ENCODE measurements at places on chromosomes 3 and 15.

DNA sequence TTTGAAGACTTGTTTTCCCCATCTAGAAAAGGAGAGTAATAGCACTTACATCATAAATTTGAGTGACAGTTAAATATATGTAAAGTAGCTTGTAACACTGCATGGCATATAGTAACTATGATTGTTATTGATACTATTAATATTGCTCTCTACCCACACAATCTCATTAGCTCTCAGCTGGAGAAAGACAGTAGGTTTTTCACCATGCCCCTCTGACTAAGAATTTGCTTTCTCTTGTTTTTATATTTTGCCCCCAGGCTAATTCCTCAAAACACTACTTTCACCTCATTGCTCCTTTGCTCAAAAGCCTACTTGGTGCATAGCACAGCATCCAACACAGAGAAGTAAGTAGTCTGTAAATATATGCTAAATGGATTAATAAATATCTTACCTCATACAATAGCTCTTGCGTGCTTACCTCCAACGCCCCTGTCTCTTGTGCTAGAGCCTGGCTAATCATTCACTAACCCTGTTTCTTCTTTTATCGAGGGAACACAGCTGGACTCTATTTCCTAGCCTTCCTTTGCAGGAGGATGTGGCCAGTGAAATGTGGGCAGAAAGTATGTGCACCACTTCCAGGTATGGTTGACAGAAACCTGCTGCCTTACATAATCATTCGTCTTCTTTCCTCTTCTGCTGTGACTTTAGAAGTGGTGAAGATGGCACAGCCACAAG is 190.0 kb downstream of the PLCH1 start:
- no peak for DNase-seq

GRCh38 chr3:137105277-137105977 is 147.6 kb downstream of the IL20RB start:
- DNase-seq = peak; percentile 39

- no peak for DNase-seq
These were observed 23.0 kb downstream of the HACL1 start for GRCh38 chr3:15578289-15578867.

- no peak for DNase-seq
These were observed 133.4 kb upstream of the SATB1 start for GRCh38 chr3:18558507-18558906.

GRCh38 chr15:38795471-38796245 is 231.0 kb upstream of the RASGRP1 start:
- DNase-seq = no peak

- no peak for DNase-seq
These were observed 35.1 kb upstream of the EIF3J start for GRCh38 chr15:44501768-44502366.

GRCh38 chr15:66848116-66848515 is 146.1 kb downstream of the SMAD6 start:
- DNase-seq = no peak

DNA sequence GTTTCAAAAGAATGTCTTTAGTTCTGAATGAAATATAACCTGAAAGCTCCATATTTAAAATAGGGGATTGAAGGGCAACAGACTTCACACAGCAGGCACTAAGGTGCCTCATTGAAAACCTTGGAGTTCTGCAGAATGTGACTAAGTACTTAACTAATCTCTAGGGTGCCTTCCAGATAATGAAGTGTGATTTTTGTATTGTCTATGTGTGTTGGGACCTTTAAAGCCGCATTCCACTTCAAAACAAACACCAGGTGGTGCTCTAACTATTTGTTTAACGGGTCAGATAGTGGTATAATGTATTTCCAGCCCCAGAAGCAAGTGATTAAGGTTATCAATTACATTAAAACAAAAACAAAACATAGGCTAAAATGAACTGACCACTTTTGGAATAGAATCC is 28.0 kb downstream of the TFG start:
- DNase-seq = no peak

- DNase-seq = peak; percentile 81
These were observed 275.3 kb downstream of the UACA start for GRCh38 chr15:70488002-70488605.

DNA sequence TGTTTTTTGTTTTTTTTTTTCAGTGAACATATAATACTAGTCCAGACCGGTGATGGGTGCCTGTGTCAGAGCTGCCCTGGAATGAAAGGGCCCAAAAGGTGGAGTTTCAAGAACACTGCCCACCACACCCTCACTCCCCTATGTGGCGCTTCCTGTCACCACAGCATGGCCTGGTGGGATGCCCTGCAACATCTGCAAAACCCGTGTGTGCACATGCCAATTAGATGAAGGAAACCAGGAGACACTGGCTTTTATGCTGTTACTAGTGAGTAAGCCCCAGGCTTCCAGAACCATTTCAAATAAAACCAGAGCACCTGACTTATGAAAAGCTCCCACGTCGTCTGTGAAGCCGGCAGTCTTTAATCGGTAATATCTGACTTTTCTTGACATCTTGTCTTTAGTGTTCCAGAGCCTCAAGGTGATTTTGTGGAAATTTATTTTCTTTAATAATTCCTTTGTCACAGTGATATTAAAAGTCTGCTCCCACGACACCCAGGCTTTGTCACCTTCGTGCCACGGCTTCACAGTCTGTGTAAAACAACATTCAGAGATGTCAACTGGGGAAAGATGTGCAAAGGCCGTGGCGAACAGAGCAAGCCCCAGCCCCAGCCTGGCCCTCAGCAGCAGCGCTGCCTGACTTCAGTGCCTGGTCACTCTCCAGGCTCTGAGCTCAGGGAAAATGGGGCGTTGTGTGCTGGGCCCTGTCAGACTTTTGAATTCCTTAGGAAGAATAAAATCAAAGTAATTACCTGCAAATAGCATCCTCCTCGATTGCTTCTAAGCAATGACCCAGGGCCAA is 6.4 kb downstream of the CFAP92 start:
- DNase-seq = no peak

- DNase-seq = no peak
These were observed 45.5 kb downstream of the PCSK6 start for GRCh38 chr15:101444015-101444414.

DNA sequence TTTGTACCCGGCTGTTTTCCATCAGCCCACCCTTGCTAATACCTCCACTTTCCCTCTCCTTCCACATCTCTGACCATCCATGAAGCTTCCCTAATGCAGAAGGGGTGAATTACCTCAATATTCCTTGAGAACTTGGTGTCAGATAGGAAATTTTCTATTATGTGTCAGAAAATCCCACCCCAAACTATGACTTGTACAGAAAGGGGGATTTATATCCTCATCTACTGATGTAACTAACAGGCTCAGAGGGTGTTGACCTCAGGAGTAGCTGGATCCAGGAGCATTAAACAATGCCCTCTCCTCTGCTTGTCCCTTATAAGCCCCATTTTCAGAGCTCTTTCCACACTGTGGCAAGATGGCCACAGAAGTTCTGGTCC is 242.8 kb upstream of the TLE3 start:
- DNase-seq = no peak

GRCh38 chr3:128482666-128483656 is 10.0 kb downstream of the GATA2 start:
- no peak for DNase-seq

GRCh38 chr15:95180530-95180929 is 949.2 kb downstream of the MCTP2 start:
- DNase-seq = no peak

- DNase-seq = no peak
These were observed 1.2 kb downstream of the SNX22 start for GRCh38 chr15:64152507-64153387.

GRCh38 chr15:61524086-61524485 is 295.0 kb upstream of the RORA start:
- DNase-seq = no peak

GRCh38 chr3:38690185-38690584 is 40.7 kb upstream of the SCN5A start:
- DNase-seq = no peak

GRCh38 chr15:42692997-42693396 is 43.9 kb downstream of the CDAN1 start:
- DNase-seq = no peak

DNA sequence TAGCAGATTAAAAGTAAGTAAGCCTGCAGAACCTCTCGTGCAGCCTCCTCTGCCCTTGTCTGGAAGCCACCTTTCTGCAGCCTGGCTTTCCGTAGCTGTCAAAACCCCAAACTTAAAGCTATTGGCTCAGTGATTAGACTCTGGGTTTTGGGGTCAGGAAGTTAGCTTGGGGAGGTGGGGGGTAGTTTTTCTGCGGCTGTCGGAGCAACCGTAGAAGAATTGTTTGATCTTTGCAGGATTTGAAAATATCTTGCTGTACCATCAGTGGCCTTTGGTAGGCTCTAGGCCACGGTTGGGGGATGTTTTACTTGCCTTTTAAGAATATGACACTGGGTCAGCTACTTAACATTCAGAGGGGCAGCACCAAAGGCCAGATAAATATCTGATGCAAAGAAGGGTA is 88.4 kb upstream of the RASGRP1 start:
- DNase-seq = no peak

GRCh38 chr3:20376665-20377217 is 190.7 kb upstream of the SGO1 start:
- DNase-seq = no peak

- no peak for DNase-seq
These were observed 39.9 kb upstream of the PARL start for GRCh38 chr3:183924543-183924942.

DNA sequence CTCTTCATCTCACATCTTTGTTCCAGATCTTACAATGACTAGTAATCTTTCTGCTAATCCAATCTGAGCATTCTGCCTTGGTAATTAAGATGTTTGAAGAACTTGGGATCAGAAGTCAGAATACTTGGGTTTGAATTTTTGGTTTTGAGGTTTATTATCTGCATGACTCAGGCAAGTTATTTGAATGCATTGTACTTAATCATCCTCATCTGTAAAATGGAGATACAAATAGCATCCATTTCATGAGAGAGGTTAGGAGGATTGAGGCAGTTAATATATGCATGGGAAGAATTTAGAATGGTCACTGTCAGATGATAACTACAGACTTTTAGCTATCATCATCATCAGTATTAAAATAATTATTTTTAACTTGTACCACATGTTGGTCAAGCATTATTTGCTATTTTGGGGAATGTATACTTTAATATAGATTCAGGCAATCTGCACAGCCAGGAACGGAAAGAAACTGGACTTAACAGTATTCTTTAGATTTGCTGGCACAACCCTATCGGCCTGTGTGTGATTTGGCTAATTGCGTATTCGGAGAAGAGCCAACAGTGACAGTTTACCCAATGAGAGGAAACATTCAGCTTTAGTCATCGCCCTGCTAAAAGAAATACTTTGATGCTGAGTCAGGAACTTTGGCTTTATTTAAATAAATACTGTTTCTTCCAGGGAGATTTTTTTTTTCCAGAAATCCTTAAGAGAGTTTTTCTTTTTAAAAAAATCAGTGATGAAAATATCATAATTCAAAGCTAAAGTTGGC is 600.0 kb downstream of the ROBO1 start:
- DNase-seq = no peak

- DNase-seq = no peak
These were observed at the start of gene NEIL1 for GRCh38 chr15:75346796-75347221. TSS of gene NEIL1 (plus strand) at chr15:75347039. CDS start at chr15:75348906, 1,867 bp downstream.

- DNase-seq = no peak
These were observed 82.2 kb downstream of the TRAK1 start for GRCh38 chr3:42173307-42173706.

DNA sequence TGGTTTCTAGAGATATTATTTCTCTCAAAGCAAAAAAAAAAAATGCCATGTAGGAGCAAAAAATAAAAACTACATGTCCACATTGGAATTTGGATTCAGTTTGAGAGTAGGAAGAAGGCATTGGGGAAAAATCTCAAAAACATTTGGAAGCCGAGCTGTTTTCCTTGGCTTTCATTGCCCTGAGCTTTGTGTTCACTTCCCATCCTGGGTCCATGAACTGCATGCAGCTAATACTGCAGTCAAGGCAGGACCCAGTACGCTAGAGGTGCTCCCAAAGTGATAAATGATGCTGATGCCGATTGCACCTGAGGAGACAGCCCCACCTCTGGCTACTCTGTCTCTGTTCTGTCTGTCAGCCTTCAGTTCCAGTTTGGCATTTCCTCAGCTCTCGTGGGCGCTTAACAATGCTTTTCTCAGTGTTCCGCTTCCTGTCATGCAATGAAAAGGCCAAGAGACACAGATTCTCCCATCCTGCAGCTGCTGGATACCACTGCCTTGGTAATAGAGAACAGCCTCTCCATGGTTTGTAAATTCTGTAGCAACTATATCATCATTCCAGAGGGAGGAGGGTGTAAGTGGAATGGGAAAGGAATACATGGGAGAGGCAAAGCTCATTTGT is 181.8 kb downstream of the RYR3 start:
- DNase-seq = no peak

DNA sequence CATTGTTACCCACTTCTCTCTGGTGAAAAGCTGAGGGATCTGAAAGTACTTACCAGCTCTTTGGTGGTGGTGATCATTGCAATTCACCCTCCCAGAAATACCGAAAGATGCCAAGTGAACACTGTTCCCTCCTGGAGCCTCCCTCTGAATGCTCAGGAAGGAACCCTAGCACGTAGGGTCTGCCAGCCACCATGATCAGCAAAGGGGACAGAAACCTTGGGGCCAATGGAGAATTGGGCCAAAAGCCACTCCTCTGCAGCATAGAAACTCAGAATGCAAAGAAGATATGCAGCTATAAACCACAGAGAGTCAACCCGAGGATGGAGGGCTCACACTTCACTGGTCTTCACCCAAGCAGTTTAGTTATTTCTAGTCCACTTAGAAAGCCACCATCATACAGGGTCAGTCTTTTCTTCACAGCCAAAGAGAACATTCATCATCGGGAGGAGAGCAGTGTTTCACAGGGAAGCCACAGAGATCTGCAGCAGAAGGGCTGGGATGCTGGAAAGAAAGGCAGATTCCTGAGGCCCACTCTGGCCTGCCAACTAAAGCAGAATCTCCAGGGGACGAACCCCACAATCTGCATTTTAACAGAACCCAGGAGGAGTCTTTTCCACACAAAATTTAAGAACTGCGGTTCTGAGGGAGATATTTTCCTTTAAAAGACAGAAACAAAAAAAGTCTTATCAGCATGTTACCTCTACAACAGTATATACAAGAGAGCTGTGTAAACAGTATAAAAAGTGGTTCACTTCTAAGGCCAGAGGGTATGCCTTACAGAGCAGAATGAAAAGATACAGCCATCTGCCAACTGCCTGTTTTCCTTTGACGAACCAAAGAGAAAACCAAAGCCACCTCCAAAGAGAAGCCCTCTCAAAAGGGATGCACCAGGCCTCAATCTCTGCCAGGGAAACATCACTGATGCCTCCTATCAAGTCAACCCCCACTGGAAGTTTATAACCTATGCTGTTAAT is 11.3 kb downstream of the TBC1D2B start:
- no peak for DNase-seq

- DNase-seq = no peak
These were observed 4.3 kb downstream of the WDR48 start for GRCh38 chr3:39056151-39056550.
